ENCODE measurements at places on chromosomes 1 and 21. TPM values are rescaled to one million over a fixed set of nuclear protein-coding genes. Genes with fewer than 3 reads are reported as not detected.

The GUCA2B gene
- not detected for polyA plus RNA-seq

The TTC34 gene
- polyA plus RNA-seq, result 1.3 TPM

The NUDT17 gene
- 7.0 TPM for polyA plus RNA-seq

The JUN gene
- polyA plus RNA-seq, result 111 TPM

The OR2T6 gene
- polyA plus RNA-seq, result not detected

The GSTM1 gene
- 115 TPM for polyA plus RNA-seq

The CBS gene
- 31.0 TPM for polyA plus RNA-seq

The C1orf210 gene
- polyA plus RNA-seq, result 21.1 TPM

The RRP1B gene
- 33.7 TPM for polyA plus RNA-seq

The CSMD2 gene
- 1.2 TPM for polyA plus RNA-seq

DNA sequence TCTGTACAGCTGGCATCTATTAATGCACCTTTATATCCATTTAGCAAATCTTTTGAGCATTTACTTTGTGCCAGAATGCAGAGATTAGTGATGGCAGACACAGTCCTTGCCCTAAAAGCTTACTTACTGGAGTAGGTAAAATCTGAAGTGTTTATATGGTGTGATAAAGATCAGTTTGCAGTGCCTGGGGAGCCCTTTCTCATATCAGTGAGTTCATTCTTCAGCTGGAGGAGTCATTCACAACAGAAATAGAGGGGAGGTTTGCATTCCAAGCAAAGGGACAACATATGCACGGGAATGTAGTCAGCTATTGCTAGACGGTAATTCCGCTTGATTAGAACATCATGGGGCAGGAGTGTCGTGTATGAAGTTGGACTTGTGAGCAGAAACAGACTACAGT lies 8.4 kb downstream of the SLC35F3 start:
- DNase-seq, result no peak

- no peak for DNase-seq
These were observed 53.9 kb upstream of the GNG4 start for GRCh38 chr1:235703506-235703905.

DNA sequence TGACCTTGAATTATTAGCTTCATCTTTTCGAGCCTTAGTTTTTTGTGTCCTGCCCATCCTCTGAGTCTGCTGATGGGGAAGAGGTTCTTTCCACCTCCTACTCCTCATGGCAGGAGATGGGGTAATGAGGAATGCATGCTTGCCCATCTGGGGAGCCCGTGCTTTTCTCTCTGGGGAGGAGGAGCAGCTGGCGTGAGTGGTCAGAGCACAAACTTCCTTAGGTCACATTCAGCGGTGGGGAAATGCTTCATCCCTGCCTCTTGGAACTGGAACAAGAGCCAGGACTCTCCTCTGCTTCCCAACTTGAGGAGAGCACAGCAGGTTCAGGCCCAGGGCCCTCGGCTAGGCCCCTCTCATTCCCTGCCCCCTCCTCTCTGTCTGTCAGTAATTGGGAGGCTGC lies 155.0 kb downstream of the PCNX2 start:
- no peak for DNase-seq

DNA sequence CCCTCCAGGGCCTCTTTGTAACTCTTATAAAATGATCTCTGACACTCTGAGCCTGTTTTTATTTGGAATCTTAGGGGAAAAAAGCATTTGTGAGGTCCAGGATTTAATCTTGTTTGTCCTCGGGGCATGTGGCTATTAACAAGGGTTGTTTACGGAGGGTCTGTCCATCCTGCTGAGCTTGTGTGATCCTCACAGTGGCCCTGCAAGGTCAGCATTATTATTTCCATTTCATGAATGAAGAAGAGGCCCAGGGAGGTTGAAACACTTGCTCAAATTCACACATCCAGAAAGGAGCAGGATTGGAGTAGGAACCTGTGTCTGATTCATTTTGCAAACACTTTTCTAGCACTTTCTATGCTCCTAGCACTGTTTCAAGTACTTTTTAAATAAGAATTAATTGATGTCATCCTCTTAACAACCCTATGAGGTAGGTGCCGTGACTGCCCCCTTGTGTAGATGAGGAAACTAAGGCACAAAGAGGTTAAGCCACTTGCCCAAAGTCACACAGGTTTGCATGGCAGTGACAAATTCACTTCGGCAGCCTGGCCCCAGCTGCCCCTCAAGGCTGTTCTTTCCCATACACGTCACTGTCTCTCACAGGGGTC lies 178.9 kb downstream of the MIS18A start:
- DNase-seq, result no peak

DNA sequence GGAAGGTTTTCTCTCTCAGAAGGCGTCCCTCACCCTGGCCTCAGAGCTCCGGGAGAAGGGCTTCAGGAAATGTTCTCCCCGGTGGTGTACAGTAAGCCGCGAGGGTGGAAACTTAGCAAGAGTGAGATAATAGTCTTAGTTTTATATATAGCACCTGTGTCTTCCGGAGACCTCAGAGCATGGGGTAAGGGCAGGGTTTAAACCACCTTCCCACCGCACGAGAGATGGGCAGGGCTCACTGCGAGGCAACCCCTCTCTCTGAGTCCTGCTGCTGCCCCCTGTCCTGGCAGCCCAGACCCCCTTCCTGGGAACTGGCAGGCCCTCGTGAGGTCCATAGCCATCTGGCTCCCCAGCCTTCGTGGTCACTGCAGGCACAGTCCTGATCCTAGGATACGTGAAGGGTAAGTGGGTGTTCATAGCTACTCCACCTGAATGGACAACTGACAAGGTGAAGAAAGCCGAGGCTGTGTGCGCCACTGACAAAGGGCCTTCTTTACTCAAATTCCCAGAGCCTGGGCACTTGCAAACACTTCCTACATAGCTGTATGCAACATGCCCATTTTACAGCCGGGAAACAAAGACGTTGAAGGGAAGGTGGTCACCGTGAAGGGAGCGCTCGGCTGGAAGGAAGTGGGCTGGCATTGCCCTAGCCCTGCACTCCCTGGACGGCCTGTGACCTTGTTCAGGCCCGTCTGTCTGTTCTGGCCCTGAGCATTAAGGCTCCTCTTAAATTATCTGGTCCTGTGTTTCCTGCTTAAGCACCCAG lies 26.9 kb downstream of the ITPKB start:
- DNase-seq, result no peak

GRCh38 chr1:204769997-204770396 lies 84.5 kb upstream of the LRRN2 start:
- DNase-seq, result no peak

GRCh38 chr21:32056791-32057190 lies 184.0 kb downstream of the HUNK start:
- DNase-seq, result no peak

GRCh38 chr1:157087030-157087429 lies 12.6 kb downstream of the ETV3L start:
- no peak for DNase-seq

- DNase-seq, result no peak
These were observed 227.2 kb downstream of the PTGER3 start for GRCh38 chr1:70820396-70820795.

GRCh38 chr1:25875856-25876692 lies 566 bp upstream of the PAQR7 start:
- no peak for DNase-seq

DNA sequence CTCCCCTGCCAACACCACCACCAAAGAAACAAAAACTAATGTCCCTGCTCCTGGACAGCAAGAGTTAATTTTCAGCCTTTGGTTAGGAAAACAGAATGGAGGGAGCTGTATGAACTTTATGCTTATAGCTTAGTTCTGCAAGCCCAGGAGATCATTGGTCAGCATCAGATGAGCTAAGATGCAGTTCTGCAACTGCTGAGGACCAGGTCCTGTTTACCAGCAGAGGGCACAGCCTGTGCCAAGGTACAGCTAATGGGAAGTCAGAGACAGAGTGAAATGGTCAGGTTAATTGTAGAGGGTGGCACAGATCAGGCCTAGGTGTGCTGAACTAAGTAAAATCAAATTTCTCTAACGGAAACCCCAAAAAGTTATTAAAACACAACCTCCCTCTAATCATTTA lies 161.3 kb downstream of the ROR1 start:
- DNase-seq, result no peak

DNA sequence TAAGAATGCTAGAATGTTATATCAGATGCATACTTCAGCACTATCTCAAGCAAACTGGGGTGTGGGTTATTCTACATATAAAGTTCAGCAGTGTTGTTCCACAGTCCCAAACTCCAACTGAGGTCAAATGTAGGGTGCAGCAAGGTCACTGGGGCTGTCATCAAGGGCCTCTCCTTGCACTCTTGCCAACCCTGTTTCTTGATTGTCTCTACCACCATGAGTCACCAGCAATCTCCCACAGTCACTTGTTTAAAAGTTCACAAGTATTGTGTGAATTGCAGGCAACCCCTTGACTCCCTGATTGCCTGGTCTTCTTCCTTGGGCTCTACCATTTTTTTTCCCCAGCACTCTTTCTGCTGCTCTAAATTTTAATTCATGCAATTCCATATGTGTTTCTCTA lies 10.6 kb downstream of the METTL18 start:
- no peak for DNase-seq

GRCh38 chr1:182713492-182713891 lies 29.1 kb upstream of the RGS8 start:
- no peak for DNase-seq

- no peak for DNase-seq
These were observed 45.4 kb downstream of the CDC14A start for GRCh38 chr1:100397681-100398080.

DNA sequence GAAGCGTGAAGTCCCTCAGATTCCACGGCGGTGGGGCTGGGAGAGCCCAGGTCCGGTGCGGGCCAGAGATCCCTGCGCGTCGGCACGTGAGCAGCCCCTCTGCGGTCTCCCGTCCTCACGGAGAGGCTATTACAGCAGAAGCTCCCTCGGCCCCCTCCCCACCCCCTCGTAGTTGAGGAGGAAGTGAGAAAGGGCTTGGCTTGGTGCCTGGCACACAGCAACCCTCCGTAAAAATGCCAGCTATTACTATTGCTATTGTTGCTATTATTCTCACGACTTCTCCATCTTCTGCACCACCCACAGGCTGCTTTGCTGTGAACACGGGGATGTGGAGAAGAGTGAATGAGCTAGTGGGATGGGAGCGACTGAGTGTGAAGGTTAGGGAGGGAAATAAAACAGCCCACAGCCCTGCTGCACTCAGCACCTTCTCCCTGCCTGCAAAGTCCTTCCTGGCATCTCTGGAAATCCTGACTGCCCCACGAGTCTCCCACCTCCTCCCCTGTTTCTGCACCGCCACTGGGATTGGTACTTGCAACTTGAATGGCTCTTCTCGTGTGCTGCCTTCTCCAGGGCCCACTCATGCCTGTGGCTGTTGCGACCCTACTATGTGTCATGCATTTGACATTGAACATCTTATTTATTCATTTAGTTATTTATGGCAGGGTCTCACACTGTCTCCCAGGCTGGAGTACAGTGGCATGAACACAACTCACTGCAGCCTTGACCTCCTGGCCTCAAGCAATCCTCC lies 26.6 kb downstream of the ZBTB18 start:
- no peak for DNase-seq

DNA sequence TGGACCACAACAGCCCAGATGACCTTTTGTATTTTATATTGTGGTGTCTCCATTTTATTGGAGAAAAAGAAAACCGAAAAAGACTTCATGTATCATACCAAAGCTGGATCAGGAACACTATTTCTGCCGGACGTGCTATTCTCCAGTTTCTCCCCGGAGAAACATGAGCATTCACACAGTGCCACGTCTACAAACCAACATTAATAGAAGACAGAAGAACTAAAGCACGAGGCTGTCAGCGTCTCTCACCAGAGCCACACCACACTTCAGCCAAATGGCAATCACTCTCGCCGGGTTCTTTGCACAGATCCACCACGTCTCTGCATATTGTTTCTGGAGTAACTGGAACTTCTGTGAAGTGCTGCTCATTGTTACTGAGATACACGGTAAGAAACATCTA lies 24.8 kb downstream of the TP53BP2 start:
- DNase-seq, result no peak

GRCh38 chr1:224486801-224487583 lies 52.4 kb upstream of the WDR26 start:
- no peak for DNase-seq

GRCh38 chr1:40652979-40653378 lies 12.5 kb downstream of the RIMS3 start:
- DNase-seq, result no peak

DNA sequence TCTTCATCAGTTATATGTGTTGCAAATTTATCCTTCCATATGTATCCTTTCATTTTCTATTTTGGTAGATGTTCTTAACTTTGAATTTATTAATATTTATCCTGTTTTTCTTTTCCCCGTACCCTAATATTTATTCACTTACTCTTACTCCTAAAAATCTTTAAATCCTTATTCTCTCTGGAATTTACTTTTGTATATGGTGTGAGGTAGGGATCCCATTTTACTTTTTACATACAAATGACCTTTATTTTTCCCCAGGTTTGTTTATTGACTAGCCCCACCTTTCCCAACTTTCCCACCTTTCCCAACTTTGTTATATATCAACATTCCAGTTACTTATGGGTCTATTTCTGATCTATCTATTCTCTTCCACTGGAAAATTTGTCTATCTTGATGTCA lies 21.7 kb upstream of the ADAR start:
- DNase-seq, result no peak

DNA sequence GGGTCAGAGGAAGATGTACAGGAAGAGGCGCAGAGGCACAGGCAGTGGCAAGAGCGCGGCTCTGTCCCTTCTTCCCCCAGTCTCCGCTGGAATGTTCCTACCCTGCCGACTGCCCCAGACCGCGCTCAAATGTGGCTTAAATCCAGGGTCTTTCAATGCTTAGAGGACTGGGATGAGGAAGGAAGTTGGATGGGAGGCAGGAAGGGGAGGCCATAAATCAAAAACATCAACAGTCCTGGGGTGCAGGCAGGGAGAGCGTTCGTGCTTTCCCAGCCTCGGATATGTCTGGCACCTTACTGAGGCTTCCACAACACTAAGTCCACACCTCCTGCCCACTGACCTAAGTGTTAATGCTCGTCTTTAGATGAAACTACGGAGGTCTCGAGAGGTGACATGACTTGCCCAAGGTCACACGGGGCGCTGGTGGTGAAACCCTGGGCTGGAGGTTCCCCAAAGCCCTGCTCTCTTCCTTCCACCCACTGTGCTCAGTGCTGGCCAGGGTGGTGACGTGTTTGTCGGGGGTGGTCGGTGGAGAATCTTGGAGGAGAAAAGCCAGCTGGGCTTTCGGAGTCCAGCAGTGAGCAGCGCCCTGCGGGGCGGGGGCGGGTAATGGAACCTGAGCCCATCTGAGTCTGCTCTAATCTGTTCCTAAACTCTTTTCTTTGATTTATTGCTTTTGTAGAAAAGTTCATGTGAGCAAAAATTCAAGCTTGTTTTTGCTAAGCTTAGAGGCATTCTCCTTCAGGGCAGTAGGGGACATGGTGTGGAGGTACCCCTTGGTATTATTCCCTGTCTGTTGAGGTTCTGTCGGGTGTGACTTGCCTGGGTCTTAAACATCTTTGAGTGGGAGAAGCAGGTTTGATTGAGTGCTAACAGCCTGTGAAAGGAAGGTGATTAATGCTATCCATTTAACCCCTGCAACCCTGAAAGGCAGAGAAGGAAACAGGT lies 708 bp downstream of the CDA start:
- peak; percentile 88 for DNase-seq
